Activated T-cell treated with anti-CD3 and anti-CD28 coated beads for 48 hours (primary cell): ENCODE measurements at places on chromosomes 13 and 19.

DNA sequence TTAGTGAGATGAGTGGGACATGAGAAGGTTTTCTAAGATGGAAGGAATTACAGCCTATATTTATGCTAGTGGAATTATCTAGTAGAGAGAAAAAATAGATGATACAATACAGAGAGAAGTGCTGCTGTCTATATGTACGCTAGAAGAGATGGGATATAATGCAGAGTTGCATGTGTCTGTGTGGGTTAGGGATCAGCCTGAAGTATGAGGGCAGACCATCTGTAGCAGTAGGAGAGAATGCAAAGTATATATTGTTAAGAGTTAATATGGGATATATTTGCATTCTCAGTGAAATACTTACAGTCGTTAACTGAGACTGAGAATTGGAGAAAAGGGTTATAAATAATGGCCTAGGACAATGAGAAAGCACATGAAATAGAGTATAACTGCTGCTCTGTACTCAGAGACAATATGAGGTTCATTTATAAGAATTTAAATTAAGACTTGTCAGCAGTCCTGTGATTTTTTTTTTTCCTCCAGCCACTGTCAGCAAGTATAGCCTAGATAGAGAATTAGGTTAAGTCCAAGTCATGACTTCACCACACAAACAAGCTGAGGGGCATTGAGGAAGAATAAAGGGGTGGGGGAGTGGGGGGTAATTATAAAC is 77.8 kb downstream of the SLITRK1 start:
- no peak for DNase-seq

DNA sequence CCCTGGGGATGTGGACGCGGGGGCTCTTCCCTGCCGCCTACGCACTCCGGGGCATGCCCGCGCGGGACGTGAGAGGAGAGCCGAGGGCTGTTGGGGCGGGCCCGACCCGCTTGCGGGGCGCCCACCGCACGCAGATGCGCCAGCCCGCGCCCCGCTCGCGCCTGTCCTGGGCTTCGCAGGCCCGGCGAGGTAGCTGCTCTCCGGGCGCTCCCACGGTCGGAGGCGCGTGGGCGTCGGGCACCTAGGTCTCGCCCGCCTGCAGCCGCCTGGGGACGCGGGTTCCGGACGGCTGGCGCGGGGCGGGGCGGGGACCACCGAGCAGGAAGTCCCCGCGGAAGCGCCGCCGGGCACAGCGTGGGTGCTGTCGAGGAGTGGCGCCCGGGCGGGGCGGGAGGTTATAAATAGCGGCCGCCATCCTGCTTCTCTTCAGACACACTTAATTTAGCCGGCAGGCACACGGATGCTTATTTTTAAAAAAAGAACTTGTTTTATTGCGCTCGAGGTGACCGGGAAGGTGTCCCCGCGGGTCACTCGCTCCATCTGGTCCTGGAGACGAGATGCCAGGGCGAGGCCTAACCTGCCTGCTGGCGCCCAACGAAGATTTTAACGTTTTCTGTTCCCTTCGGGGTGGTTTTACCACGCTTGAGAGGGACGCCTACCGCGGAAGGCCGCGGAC is 561 bp upstream of the GJA3 start:
- DNase-seq = peak; percentile 59

GRCh38 chr13:114174529-114174961 is 4.5 kb upstream of the CFAP97D2 start:
- no peak for DNase-seq

DNA sequence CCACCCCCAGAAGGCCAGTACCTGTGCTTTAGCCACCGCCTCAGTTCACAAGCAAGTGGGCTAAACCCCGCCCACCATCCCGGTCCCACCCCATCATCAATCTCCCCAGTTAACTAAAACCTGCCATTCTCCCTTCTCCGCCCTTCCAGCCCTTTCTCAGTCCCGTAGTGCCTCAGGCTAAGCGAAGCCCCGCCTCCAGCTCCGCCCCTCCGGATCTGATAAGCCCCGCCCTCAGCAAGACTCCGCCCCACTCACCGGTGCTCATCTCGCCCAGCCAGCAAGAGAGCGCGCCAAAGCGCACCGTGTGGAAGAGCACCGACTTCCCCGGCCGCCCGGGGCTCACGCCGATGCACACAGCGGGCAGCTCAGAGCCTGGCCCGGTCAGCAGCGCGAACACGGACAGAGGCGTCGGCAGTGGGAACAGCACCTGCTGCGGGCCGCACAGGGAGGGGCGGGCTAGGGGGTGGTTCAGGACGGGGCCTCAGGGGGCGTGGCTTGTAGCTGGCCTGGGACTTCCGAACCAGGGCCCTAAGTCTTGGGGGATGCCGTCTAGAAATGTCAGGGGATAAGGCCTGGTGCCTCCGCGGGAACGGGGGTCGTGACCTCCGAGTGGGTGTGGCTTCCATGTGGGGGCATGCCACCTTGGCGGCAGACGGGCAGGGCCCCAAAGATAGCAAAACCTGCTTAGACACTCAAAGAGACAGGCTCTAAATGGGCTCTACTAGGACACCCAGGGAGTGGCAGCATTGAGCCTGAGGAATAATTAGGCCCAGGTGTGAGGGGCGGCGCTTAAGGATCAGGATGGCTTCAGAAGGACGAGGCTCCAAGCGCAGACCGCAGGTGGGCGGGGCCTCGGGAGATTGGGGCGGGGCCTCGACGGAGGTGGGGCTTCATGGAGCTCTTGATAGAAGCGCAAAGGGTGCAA is 21.4 kb downstream of the MAP4K1 start:
- peak; percentile 18 for DNase-seq

DNA sequence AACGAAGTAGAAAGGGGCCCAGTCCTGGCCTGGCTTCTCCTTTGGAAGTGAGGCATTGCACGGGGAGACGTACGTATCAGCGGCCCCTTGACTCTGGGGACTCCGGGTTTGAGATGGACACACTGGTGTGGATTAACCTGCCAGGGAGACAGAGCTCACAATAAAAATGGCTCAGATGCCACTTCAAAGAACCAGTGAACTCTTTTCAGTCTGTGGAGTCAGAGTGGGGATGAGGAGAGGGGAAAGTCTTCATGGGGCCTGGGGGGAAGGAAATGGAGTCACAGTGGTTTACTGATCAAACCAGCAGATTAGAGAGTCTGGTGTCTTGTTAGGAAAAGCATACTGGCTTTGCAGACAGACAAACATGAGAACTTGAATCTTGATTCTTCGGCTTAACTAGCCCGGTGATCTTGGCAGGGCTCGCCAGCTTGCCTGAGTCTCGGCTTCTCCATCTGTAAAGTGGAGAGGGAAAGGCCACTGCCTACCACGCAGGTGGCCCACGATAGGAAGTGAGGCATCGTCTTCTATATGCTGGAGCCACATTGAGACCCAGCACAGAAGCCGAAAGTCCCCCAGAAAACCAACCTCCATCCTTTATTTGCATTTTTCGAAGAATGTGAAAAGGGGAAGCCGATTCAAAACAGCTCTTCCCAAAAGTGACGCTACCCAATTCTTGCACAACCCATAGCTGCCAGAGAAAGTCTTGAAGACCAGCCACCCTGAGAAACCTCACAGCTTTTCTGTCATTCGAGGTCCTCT is at the start of gene FFAR1:
Gene FFAR1, plus strand, starts transcription at position 732 of the 759 bp plus-strand sequence. CDS start 3,650 bp downstream, outside the sequence.
- DNase-seq = peak; percentile 51

DNA sequence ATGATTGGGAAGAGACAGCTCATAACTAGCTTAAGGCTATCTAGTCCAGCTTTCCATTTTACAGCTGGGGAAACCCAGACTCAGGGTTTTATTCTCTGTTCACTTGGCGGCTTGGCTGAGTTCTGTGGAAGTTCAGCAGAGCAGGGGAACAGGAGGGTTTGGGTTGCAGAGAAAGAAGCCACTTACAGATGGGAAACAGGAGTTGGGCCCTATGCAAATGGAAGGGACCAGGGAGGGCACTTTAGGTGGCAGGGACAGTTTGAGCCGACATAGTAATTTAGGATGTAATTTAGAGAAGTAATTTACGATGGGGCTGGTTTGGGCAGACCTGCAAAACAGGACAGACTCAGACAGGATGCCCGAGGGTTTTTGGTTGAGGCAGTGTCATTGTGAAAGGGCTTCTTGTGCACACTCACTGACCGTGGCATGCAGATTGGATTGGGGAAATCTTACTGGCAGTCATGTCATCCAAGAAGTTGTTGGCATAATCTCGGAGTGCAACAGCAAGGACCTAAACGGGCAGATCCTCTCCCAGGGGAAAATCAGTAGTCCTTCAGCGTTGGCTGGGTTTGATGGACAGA is 47.3 kb upstream of the GPR183 start:
- DNase-seq = no peak

GRCh38 chr19:38043649-38044144 is 136.7 kb downstream of the SIPA1L3 start:
- DNase-seq = no peak

- peak; percentile 14 for DNase-seq
Observed at GRCh38 chr13:94620286-94620896, 18.7 kb downstream of the GPR180 start.
